ENCODE measurements at places on chromosomes 3 and 15. TPM values are rescaled to one million over a fixed set of nuclear protein-coding genes. Genes with fewer than 3 reads are reported as not detected.

GRCh38 chr3:4396542-4396941 lies 70.5 kb downstream of the SUMF1 start:
- DNase-seq = no peak

DNA sequence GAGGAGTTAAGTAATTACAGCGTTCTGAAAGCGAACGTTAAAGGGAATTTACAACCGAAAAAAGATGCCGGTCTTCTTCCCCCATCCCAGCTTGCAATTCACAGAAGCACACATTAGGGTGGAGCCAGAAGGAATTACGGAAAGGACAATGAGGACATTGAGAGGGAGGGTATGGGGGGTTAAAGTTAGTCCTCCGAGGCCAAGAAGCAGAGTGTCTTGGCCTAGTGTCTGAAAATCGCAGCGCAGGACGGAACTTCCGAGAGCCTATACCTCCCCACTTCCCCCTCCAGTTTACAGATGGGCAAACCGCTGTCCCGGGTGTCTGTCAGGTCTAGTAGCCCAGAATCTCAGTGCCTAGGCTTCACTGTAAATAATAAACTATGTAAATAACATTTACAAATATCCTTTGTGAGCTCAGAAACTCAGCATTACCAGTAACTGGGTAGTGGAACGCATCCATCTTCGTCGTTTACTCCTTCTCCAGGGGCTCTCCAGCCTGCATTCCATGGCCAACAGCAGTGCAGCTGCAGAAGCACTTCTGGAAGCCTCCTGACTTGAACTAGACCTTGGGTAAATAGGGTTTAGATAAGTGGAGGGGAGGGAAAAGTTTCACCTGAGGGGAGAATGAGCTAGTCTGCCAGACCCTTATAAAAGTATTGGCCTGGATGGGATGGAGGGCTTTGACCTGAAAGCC lies 922 bp downstream of the ADPRH start:
- DNase-seq = no peak

- peak; percentile 3 for DNase-seq
Observed at GRCh38 chr3:67605377-67605776, 49.0 kb downstream of the SUCLG2 start.

- DNase-seq = no peak
Observed at GRCh38 chr15:46892621-46893160, 824.6 kb upstream of the SEMA6D start.

DNA sequence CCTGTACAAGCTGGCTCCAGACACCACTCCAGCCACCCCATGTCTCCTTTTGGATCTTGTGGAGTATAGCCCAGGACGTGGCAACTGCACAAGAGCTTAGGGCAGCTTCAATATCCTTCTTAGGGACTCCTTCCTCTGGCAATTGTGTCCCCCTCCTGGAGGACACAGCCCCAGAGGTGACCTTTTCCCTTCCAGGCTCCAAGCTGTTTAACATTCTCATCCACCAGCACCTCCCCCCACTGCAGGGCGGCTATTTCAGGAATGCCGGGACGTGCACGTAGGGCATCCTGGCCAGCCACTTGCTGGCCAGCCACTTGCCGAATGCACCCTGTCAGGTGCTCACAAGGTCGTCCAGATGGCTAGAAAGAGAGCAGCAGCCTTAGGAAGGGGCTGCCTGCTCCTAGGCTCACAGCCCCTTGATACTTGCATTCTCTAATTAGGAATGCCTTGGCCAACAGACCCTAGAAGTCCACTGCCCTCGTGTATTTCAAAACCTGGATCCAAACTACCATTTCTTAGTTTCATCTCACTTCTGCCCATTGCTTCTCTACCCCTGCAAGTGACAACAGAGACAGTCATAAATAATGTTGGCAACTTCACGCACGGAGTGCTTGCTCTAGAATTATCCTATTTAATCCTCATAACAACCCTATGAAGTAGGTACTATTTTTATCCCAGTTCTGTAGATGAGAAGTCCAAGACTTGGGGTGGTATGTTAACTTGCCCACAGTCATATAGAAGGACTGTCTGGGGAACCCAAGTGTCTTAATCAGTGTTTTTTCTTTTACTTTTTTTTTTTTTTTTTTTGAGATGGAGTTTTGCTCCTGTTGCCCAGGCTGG lies 24.5 kb upstream of the IDH2 start:
- DNase-seq = no peak

- no peak for DNase-seq
Observed at GRCh38 chr15:34364041-34364440, 3.0 kb downstream of the LPCAT4 start.

DNA sequence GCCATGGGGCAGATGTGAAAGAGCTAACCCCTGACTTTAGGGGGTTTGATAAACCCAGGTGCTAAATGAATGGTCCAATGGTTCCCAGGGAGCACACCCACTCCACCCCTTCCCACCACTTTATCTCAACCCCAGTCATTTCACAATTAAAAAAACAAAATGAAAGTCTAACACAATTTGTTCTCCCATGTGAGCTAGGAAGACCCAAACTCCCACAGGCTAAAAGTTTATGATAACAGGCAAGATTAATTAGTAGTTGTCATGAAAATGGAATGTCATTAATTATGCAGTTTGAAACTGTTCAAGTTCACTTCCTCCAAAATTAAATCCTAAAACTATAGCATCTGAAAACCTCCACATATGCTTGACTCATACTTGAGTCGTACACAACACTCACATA lies 63.3 kb upstream of the TPM1 start:
- no peak for DNase-seq

- DNase-seq = no peak
Observed at GRCh38 chr3:150202711-150203110, 205.4 kb upstream of the TSC22D2 start.

DNA sequence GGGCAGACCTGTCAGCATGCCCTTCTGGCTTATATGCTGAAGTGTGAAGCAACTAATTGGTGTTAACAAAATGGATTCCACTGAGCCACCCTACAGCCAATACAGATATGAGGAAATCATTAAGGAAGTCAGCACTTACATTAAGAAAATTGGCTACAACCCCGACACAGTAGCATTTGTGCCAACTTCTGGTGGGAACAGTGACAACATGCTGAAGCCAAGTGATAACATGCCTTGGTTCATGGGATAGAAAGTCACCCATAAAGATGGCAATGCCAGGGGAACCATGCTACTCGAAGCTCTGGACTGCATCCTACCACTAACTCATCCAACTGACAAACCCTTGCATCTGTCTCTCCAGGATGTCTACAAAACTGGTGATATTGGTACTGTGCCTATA lies 9.4 kb downstream of the PIK3CB start:
- no peak for DNase-seq

DNA sequence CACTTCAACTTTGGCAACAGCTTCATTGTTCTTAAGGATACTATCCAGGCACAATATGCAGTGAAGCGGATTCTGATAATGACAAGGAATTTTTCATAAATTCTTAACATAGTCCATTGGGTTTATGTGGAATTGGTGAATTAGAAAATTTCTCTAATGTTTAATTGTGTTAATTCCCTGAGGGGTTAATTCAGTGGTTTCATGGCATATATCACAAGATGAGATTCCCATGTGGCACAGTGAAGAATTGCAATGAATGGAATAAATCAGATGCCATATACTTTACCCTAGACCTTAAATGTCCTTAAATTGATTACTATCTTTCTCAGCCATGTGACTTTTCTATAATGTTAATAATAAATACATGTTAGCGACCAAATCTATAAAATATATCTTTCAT lies 1244.1 kb downstream of the ROBO2 start:
- DNase-seq = no peak

GXYLT2 gene
- total RNA-seq = 5.6 TPM

MBD4 gene
- total RNA-seq = 35.8 TPM

TCAIM gene
- 22.1 TPM for total RNA-seq

ITIH4 gene
- 0.78 TPM for total RNA-seq

RAP2B gene
- total RNA-seq = 20.3 TPM
